Ecto neural progenitor cell (in vitro differentiated cells): ENCODE measurements at places on chromosomes 13 and 19.

- DNase-seq, result peak; percentile 58
Observed at GRCh38 chr13:112616586-112617362, 28.8 kb upstream of the TUBGCP3 start.

DNA sequence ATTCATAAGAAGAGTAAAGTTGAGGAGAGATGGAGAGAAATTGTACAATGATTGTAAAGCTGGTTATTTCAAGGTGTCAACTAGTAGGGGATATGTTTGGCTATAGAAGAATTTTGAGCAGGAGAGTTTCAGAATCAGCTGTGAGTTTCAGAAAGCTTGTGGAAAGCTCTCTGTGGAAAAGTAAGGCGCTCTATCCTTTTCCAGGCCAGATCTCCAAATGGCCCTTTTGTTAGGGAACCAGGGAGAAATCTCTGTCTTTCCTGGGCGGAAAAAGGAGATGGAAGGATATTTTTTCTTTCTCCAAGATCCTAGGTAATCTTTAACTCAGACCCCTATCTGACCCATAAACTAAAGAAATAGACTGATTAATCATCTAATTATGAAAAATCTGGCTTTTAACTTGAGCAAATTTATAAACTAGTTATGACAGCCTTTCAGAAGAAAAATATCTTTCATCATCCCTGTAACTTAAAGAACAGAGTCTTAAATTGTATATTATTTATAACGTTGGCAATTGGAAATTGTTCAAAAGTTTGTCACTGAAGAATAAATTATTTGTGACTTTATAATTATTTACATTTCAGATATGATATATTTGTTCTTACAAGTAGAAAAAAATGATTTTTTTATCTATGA lies 34.5 kb downstream of the SPRY2 start:
- DNase-seq, result no peak

DNA sequence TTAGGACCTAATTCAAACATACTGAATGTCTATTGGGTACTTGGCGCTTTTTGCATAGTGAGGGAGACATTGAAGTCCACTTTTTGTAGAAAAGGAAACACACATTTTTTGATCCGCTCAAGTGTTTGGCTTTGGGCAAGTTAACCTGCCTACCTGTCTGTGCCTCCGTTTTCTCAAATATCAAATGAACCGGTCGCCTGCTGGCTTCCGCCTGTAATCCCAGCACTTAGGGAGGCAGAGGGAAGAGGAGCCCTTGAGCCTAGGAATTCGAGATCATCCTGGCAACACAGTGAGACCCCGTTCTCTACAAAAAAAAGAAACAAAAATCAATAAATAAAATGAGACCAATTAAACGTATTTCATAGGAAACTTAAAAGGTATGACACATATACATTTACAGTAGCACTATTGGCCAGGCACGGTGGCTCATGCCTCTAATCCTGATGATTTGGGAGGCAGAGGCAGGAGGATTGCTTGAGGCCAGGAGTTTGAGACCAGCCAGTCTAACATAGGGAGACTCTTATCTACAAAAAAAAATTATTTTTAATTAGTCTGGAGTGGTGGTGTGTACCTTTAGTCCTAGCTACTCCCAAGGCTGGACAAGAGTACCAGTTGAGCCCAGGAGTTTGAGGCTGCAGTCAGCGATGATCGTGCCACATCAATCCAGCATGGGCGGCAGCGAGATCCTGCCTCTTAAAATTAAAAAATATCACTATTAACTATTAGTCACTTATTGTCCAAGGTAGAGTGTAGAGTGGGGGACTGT lies 1.3 kb downstream of the RAD23A start:
- DNase-seq, result no peak

- DNase-seq, result no peak
Observed at GRCh38 chr13:68428292-68428691, 1198.2 kb upstream of the PCDH9 start.

GRCh38 chr13:44302233-44302632 lies 71.4 kb upstream of the SERP2 start:
- no peak for DNase-seq

DNA sequence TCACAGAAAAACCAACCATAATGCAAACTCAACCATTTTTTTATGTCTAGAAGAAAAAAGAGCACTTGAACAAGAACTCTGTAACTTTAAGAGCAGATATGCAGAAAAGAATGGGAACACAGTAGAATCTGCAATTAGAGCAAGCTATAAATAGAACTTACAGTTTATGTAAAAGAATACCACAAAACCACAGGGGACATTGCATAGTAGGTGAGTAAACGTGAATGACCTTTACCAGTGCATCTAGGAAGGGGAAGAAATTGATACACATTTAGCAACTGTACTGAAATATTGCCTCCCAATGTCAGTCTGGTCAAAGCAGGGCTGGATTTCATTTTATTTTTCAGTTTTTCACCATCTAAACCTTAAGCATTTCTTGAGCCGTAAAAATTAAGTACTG lies 242.2 kb upstream of the EDNRB start:
- no peak for DNase-seq

DNA sequence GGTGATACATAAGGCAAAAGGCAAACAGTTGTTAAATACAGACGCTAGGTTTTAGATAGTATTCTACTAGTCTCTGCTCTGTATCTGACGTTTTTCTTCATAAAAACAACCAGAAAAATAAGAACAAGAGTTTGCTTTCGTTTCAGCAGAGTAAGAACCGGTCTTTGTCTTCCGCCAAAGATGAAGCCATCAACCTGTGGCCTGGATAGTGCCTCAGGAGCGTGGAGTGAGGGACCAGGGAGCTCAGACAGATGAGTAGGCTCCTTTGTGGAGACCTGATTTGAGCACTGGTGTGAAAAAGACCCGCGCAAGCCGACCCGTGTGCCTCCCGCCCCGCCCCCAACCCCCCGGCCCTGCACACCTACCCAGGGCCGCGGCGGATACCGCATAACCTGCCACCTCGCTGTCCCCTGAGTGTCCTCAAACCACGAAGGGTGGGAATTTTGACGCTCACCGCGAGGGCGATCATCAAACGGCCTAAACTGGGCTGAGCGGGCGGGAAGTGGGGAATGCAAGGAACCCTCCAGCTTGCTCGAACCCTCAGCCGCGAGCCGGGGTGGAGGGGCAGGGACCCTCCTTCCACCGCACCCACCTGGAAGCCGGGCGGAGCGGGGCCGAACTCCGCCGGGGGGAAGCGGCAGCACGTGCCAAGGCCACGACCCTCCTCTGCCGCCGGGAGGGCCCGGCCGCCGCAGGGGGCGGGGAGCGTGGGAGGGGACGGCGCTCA lies 866 bp upstream of the LMO7 start:
- no peak for DNase-seq

GRCh38 chr13:36536546-36536945 lies 104.3 kb downstream of the CCNA1 start:
- no peak for DNase-seq

- no peak for DNase-seq
Observed at GRCh38 chr19:3813473-3814392, 27.6 kb upstream of the MATK start.

DNA sequence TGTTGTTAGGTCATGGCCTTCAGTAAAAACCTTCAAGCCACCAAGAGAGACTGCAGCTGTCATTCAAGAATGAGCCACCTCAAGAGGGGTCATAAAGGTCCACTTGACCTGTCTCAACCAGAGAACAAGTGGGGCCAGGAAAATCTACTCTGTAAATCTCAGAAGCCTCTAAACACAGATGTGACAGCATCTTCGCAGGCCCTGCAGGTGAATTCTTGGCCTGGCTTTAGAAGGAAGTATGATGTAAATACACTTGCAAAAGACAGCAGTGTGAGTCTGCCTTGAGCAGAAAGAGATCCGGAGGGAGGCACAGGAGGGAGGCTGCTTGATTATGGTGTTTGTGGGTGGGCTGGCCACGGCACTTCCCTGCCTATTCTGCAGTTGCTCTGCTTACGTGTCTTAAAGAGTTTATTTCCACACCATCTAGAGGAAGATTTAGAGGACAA lies 1082.9 kb downstream of the UQCRFS1 start:
- DNase-seq, result no peak

- DNase-seq, result no peak
Observed at GRCh38 chr19:341386-342127, 3.0 kb downstream of the MIER2 start.

DNA sequence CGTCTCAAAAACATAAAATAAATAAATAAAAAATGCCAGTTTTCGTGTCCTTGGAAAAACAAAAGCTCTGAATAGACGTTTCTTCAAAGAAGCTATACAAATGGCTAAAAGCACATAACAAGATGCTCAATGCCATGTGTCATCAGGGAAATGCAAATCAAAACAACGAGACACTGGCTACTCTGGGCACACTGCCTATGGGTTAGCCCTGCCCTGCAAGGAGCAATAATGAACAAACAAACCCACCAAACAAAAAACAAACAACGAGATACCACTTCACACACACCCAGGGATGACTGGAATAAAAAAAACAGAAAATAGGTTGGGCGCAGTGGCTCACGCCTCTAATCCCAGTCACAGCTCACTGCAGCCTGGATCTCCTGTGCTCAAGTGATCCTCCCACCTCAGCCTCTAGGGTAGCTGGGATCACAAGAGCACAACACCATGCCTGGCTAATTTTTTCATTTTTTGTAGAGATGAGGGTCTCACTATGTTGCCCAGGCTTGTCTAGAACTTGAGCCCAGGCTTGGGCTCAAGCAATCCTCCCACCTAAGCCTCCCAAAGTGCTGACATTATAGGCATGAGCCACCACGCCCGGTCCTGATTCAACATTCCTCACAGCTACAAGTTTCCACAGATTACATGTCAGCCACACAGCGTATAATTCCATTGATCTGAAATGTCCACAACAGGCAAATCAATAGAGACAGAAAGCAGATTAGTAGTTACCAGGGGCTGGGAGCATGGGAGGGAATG lies 15.5 kb upstream of the ISYNA1 start:
- no peak for DNase-seq

DNA sequence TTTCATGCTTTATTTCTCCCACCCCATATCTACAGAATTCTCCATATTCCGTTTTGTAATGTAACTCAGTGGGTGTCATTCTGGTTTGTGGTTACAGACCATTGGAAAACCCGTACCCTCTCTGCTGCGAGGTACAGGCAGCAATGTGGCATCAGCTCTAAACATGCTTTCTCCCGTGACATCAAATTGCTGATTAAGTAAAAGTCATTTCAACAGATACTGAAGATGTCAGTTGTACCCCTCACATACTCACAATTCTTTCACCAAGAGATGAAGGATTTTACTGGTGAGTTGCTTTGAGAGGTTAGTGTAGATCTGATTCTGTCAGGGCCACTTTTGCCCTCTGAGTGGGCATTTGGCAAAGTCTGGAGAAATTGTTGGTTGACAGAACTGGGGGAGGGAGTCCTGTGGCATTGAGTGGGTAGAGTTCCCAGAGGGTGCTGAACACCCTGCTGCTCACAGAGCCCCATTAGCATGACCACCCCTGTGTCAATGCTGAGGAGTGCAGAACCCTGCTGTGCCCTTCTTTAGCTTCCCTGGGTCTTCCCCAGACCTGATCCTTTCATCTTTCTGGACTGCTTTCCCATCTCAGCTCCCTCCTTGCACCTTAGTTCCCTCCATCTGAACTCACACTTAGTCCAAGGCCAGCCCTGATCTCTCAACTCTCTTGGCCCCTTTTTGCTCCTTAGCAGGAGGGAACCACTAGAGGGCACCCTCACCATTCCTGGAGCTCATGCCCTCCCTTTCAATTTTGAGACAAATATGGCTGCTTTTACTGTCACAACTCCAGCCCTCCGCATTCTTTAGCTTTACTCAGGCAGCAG lies 39.9 kb upstream of the CEACAM8 start:
- no peak for DNase-seq

- DNase-seq, result peak; percentile 60
Observed at GRCh38 chr19:27974082-27974513, 1238.9 kb downstream of the UQCRFS1 start.

DNA sequence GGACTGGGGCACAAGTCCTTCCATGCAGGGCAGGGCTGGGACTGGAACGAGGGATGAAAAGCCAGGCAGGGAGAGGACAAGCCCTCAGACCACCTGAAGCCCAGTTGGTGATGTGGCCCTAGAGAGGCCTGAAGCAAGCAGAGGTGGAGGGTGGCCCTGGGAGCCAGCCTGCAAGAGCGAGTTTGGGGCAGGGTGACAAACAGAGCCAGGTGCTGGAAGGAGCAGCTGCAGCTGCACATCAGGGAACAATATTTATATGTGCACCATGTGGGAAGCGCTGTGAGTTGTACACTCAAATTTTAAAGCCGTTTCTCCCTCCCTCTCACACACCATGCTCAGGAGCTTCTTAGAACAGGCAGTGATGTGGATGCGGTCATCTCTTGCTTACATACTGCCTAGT lies 67.8 kb downstream of the FGF9 start:
- DNase-seq, result no peak

- no peak for DNase-seq
Observed at GRCh38 chr19:29715701-29716581, 880 bp upstream of the C19orf12 start.

- DNase-seq, result no peak
Observed at GRCh38 chr13:99446242-99446641, 55.0 kb upstream of the TM9SF2 start.

GRCh38 chr19:54464630-54465425 lies 1.2 kb upstream of the LENG9 start:
- DNase-seq, result peak; percentile 94

DNA sequence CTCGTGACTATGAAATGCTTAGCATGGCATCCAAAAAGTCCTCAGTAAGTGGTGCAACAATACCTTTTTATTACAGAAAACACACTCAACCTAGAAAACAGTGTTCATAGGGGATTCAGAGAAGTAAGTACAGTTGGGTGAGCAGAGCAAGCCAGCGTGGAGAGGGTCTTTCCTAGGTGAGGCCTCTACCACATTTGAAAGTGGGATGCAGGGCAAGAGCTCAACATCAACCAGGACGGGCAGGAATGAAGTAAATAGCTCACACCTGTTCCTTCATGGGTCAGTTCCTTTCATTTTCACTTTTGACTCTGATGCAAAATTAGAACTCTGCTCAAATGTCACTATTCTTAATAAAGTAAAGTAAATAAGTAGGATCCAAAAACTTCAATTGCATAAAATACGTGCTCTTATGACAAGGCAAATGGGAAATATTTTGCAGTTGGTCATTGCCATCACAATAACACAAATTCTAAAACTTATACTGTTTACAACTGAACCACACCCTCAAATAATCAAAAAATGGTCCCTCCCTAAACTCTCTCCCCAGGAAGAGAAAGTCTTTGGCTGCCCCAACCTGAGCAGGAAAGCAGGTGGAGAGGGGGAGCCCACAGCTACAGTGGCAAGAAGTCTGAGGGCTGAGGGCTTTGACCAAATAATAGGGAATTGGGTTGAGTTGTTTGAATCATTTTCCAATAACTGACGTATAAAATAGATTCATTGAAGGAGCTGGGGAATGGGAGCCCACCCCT lies 20.2 kb downstream of the CHAMP1 start:
- DNase-seq, result no peak
